ENCODE measurements at places on chromosomes 5 and 9.

DNA sequence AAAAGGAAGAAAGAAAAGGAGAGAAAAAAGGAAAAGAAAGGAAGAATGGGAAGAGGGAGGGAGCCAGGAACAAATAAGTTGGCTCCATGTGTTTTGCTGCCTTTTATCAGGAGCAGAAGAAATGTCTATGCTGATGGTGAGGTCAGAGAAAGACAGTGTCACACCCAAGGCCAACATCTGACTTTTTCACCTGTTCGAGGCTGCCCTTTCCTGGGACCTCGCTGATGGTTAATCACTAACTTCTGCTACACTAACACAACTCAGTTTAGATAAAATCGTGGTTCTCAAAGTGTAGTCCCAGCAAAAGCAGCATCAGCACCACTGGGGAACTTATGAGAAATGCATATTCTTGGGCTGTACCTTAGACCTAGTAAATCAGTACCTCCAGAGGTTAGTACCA, 88.2 kb upstream of the FER start:
- no peak for DNase-seq

- no peak for DNase-seq
These were observed 149.2 kb downstream of the GNA14 start for GRCh38 chr9:77498891-77499290.

DNA sequence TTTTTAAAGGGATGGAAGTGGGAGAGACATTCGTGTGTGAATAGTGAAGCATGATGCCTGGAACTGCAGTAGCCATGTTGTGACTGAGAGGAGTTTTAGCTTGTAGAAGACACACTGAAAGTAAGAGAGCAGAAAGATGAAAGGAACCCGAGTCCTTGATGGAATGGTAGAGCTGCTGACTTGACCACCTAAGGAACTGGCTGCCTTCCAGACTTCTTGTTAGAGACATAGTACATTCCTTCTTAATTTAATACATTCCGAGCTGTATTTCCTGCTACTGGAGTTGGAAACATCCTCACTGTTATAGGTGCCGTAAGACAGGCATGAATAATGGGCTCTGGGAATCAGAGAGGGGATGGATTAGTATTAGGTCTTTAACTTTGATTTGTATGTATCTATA, 7.4 kb downstream of the CER1 start:
- DNase-seq, result no peak

GRCh38 chr5:163661360-163661759, 155.9 kb downstream of the MAT2B start:
- no peak for DNase-seq

DNA sequence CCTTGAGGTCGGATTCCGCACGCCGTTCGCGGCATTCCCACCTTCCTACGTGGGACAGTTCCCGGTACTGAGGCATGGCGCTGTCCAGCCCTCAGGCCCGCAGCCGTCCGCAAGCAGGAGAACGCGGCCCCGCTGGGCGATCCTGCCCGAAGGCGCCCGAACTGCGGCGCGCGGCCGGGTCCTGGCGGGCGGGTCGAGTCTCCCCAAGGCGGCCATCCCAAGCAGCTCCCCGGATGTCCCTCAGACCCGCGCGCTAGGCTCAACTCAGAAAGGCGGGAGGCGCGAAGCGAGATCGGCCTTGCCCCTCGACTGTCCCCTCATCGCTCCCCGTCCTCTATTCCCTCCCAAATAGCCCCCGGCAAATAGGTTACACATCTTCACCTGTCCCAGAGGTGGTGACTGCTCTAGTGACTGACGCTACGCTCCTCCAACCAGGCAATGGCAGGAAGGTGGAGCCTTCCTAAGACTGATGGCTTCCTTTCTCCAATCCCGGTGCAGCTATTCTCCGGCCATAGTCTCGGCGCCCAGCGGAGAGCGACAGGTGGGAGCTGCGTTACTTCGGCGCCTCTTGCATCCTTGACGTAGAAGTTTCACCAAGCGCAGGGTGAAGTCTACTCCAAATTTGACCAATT, 787 bp upstream of the ANKHD1 start:
- peak; percentile 71 for DNase-seq

DNA sequence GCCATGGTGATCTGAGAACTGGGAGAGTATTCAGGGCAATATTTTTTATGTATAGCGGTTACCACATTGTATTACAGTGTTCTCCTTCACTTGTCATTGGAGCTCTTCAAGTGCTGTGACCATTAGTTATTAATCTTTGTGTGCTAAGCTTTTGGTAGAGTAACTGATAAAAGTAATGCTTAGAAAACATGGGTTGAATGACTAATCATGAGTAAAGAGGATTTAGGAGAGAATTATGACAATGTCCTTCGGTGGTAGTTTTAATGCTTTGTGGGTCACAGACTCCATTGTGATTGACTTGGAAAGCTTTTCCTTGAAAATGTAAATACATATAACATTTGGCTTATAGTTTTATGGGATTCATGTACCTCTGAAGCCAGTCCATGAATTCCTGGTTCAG, 21.4 kb downstream of the TGFBR1 start:
- no peak for DNase-seq

- DNase-seq, result no peak
These were observed 276.3 kb downstream of the SAXO1 start for GRCh38 chr9:18756712-18757125.

- no peak for DNase-seq
These were observed 644.9 kb downstream of the CCDC171 start for GRCh38 chr9:16197578-16198370.
